Esophagus squamous epithelium (tissue), 5 donors: ENCODE measurements at places on chromosomes 7 and 10.

DNA sequence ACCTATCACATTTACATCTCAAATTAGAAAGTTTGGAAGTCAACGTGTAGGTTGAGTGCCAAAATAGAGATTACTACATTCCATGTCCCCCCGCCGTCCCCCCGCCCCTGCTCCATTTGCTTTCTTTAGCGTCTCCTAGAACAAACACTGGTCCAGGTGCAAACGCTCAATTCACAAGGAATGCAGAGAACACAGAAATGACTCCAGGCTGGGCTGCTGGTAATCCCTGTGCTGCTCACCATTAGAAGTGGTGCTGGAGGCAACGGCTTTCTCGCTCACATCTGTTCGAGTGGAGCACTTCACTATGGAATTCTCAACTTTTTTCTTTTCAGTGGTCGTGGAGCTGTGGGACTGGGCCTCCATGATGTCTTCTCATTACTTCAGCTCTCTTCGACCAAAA, 14.1 kb downstream of the GLI3 start:
- DNase-seq = no peak

DNA sequence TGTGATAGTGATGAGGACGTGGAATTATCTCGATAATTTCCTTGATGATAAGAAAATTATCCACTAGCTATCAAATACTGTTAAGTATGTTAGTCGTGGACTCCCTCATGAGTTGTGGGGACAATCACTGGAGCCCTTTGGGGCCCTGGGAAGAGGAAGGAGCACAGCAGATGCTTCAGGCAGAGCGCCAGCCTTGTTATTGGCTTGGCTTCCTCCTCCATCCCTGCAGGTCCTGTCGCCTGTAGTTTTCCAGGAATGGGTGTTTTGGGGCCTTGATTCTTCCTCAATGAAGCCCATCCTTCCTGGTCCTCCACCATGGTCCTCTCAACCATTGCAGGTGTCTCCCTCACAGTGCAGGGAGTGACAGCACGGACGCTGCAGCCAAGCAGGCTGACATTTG, 32.5 kb upstream of the ZNF32 start:
- no peak for DNase-seq

- no peak for DNase-seq
These were observed 71.5 kb upstream of the LRRC4 start for GRCh38 chr7:128102490-128103291.

DNA sequence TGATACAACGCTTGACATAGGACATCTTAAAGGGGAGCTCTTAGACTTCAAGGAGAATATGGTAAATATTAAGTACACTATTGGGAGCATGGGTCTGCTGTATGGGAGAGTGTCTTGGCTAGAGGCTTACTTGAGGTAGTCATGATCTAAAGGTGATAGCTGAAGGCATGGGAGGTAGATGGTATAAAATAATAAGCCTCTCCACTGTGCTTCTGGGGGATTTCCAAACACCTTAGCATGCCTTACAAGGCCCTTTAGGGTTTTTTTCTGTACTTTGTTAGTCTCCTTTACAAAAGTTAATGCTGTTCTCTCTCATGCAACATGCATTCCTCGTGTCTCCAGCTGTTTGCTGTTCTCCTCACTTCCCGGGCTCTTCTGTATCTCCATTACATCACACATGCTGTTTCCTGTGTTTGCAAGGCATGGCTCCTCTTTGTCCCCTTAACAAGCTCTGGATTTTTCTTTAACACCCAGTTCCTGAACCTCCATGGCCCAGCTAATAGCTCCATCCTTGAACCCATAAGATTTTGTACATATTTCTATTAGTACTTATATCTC, 449.7 kb downstream of the AUTS2 start:
- DNase-seq = no peak

DNA sequence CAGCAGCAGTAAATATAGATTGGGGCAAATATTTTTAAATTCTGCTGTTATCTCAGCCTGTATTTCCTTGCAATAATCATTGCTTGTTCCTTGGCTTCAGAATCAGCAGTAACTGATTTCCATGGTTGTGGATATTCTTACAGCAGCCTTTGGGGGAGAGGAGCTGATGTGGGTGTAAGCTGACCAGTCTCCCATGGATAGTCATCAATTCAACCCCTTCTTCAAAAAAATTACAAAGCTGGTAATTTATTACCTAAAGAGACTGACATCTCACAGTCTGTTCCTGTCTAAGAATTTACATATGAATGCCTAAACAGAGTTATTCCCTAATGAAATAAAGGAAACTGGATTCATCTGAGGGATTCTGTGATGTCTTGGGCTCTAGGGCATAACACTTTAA, 103.1 kb upstream of the CABCOCO1 start:
- DNase-seq = no peak

DNA sequence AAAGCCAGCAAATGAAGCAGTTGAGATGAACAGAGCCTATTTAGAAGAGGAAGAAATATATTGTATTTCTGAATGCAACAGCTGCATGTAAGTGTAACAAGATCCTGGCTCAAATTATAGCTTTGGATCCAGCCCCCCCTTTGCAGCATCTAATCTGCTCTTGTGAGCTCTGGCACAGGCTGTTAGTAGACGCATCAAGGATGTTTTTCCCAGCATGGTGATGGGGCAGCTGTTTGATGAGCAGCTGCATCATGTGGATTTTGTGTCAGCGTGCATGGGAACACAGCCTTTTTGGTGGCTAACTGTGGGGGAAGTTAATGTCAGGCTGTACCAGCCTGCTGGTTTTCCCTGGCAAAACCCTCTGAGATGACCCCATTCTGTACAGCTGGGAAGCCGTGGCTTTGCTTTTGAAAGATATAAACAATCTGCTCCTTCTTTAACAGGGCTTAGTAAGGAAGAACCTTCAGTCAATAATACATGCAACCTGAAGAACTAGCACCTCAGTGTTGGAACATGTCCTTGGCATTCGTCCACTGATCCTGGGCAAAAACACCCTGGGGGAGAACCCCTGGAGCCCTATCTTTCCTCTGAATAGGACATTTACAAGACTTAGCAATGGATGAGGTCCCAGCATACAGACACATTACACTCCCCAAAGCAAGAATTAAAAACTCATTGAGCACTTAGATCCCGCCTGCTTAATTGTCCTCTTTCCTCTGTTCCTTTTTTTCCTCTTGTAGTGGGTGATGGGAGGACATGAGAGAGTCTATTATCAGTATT, 70.6 kb downstream of the NPS start:
- DNase-seq = no peak

GRCh38 chr10:82737549-82737948, 862.6 kb downstream of the NRG3 start:
- no peak for DNase-seq

GRCh38 chr7:86479144-86479543, 164.6 kb upstream of the GRM3 start:
- no peak for DNase-seq

GRCh38 chr7:138257459-138258196, 181.4 kb downstream of the AKR1D1 start:
- DNase-seq = no peak

DNA sequence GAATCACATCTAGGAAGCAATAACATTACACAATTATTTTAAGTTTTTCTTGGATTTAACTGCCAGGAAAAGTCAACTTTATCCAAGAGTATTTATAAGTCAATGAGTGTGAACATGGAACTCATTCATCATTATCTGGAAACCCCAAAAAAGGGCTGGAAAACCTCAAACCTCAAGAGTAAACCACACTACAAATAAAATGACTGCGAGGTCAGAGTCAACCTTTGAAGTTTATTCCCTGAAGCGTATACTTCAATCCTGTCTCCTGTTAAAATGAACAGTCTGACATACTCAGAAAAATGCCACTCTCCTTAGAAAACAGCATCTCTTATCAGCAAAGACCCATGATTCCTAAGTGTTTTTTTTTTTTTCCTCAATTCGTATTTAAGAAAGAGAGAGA, 86.5 kb downstream of the RELN start:
- no peak for DNase-seq

DNA sequence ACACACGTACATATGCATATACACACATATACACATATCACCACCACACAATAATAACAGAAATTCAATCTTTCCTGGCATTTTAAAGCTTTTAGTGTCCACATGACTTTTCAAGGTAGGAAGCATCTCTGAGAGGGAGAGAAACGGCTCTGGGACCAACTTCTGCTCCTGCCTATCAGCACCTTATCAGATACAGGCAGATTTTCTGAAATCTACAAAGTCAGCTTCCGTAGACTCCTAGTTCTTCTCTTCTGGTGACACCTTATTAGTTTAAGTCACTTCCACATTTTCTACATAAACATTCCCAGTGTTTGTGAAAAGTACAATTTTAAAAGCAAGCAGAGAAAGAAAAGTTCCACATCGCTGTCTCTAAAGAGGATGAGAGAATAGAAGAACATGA, 74.5 kb downstream of the ZNF22 start:
- no peak for DNase-seq

DNA sequence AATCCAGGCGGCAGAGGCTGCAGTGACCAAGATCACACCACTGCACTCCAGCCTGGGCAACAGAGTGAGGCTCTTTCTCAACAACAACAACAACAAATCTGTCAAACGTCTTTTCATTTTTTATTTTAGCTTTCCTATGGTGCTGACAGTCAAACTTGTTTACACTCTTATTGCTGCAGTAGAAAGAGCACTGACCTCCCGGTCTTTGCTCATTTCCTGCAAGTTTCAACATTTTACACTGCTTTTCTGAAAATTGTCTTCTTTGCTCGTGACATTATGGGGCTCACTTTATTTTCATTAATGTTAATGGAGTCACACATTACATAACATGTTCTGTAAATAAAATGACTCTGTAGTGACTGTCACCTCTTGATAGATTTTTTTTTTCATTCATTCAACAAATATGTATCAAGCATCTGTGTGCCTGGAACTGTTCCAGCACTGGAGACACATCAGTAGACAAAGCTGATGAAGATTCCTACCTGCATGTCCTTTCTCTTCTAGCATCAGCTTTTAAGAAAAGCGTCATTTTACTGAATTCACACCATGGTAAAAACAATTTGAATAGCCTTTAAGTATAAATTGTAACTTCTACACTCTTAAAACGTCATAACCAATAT, 277.3 kb downstream of the CELF2 start:
- DNase-seq = no peak

DNA sequence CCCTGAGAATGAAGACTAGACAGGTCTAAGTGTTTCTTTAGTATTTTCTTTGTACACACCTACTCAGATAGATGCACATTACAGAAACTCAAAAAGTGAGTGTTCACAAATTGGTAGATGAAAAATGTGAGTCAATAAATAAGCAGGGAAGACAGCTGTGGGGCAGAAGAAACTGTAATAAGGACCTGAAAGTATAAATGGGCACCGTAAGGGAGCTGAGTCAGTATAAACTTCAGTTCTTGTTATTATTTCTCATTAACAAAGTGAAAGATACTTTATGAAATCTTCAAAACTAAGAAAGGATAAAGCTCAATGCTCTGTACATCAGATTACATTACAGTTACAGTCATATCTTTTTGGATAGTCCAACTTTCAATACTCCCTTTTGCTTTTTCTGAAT, 2.5 kb downstream of the MTPN start:
- no peak for DNase-seq

- no peak for DNase-seq
These were observed 12.4 kb downstream of the CPA5 start for GRCh38 chr7:130356876-130357611.

GRCh38 chr10:85152496-85152895, 824.1 kb downstream of the CCSER2 start:
- DNase-seq = no peak

DNA sequence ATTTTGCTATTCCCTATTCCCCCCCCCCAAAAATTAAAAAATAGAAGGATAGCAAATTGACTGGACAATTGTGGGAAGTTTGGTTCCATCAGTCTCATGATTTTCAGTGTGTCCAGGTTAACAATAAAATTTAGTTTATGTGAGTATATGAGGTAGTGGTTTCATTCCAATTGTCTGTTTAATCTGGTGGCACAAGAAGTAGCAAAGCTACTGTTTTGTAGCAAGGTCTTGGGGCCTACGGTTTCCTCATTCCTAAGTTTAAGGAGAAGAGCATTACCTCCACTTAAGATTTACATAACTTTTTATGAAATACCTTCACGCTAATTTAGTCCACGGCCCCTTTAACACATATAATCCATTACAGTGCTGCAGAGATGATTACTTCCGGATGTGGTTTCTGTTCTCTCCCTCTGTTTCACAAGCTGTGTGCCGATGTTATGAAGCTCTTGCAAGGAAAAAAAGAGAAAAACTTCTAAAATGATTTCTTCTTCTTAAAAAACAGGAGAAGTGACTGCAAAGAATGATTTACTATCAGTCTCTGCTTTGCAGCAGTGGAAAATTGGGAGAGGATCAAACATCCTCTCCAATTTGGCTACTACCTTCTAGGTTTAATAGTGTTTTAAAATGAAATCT, 32.7 kb upstream of the NPVF start:
- DNase-seq = no peak

DNA sequence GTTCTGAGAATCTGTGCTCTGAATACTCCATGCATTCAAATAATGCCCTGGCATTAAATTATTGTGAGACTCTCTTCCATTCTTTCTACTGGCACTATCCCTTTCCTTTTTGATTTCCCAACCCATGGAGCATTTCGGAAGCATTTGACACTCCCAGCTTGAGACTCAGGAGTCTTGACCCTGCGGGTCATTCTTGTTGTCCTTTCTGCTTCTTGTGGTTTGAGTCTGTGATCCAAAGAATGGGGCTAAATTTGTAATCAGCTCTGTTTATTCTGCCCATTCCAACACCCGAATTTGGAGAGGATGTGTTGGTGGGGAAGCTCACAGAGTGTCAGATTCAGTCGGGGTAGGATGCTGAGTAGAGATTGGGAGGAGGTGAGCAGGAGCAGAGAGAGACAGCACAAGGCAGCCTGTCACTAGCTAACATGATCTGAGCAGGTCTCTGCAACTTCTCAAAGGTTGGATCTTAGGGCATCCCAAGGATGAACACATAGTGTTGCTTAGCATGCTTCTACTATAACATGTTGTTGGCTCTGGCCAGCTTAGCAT, 80.4 kb upstream of the BMPER start:
- DNase-seq = no peak

DNA sequence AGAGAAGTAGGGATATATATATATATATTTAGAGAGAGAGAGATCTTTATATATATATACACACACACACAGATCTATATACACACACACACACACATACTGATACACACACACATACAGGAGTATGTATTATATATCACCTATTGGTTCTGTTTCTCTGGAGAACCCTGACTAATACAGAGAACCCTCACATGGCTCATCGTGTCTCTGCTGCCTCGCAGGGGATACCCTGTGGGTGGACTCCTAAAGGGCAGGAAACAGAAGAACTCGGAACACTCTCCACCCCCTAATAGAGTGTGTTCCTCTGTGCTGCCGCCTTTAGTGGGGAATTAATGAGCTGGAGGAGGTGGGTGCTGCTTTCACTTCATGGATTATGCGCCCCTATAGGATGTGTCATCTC, 86.6 kb downstream of the NPY start:
- DNase-seq = no peak

- DNase-seq = no peak
These were observed 14.6 kb upstream of the GDI2 start for GRCh38 chr10:5827841-5828240.

DNA sequence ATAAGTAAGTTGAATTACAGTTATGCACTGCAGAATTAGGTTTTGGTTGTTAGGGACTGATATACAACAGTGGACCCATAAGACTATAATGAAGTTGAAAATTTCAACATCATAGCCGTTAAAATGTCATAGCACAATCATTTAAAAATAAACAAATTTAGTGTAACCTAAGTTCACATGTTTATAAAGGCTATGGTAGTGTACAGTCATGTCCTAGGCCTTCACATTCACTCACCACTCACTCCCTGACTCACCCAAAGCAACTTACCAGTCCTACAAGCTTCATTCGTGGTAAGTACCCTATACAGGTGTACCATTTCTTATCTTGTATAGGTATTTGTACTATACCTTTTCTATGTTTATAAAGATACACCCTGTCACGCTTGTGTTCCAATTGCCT, 113.7 kb downstream of the RAB11FIP2 start:
- DNase-seq = no peak
